ENCODE measurements at places on chromosomes 2 and 18. TPM values are rescaled to one million over a fixed set of nuclear protein-coding genes. Genes with fewer than 3 reads are reported as not detected.

GRCh38 chr2:211976076-211976475, 562.5 kb downstream of the ERBB4 start:
- H3K27me3 ChIP-seq, result no peaks in the 10 kb centered on the region
- no peaks in the 10 kb centered on the region for H3K4me1 ChIP-seq
- H3K36me3 ChIP-seq, result no peaks in the 10 kb centered on the region
- H3K4me3 ChIP-seq, result no peak overlapping the region
- no peak overlapping the region for H3K27ac ChIP-seq

- H3K4me1 ChIP-seq, result peaks cover 6% of the 10 kb centered on the region
- no peaks in the 10 kb centered on the region for H3K27me3 ChIP-seq
- H3K36me3 ChIP-seq, result no peaks in the 10 kb centered on the region
Observed at GRCh38 chr2:105915005-105915558, 170.4 kb downstream of the NCK2 start.

DNA sequence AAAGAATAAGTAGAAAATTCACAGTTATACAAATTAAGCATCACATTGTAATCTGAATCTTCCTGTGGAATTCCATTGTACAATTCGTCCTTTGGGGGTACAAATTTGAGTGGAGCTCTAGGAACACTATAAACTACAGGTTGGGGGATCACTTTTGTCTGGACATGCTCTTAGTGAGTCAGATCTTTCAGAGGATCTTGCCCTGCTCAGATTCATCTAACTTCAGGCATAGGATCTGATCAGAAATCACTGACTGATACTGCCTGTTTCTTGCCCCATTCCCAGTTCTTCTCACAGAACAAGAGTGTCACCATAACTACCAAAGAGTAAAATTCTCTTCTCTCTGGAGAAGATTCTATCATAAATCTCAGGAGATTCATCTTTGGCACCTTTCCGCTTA, 10.7 kb upstream of the VSNL1 start:
- H3K4me3 ChIP-seq, result no peak overlapping the region
- DNase-seq, result no peak
- no peaks in the 10 kb centered on the region for H3K27me3 ChIP-seq
- H3K36me3 ChIP-seq, result no peaks in the 10 kb centered on the region
- no peaks in the 10 kb centered on the region for H3K4me1 ChIP-seq

- DNase-seq, result no peak
- no peaks in the 10 kb centered on the region for H3K27me3 ChIP-seq
- H3K4me3 ChIP-seq, result no peak overlapping the region
- H3K27ac ChIP-seq, result no peak overlapping the region
Observed at GRCh38 chr2:113148606-113149552, 21.5 kb downstream of the IL1RN start.

DNA sequence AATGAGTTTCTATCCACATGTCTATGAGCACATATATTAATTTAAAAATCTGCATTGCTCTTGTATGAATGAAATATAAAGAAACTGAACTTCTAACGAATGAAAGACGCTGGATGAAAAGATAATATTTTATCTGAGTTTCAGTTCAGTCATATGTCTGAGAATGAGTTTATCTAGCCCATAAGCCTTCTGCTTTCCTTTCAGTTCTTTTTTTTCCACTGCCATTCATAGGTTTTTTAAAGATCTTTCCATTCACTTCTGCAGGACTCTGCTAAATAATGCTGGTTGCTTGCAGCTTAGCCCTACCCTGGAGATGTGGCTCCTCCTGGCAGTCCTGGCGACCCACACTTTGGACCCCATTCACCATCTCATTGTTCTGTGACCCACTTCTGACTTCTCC, 109.0 kb downstream of the BCL2 start:
- no peaks in the 10 kb centered on the region for H3K36me3 ChIP-seq
- H3K27me3 ChIP-seq, result no peaks in the 10 kb centered on the region
- no peak overlapping the region for H3K4me3 ChIP-seq
- no peaks in the 10 kb centered on the region for H3K4me1 ChIP-seq

RAMP1 gene
- 85.4 TPM for total RNA-seq

UGT1A10 gene
- total RNA-seq, result 0.99 TPM

EFEMP1 gene
- total RNA-seq, result 129 TPM

TMEM169 gene
- total RNA-seq, result not detected

GRCh38 chr18:45745817-45746461, 22.0 kb downstream of the SLC14A1 start:
- no peak for DNase-seq
- no peak overlapping the region for H3K4me3 ChIP-seq
- no peaks in the 10 kb centered on the region for H3K36me3 ChIP-seq
- H3K4me1 ChIP-seq, result peaks cover 20% of the 10 kb centered on the region

- H3K27ac ChIP-seq, result no peak overlapping the region
- no peaks in the 10 kb centered on the region for H3K36me3 ChIP-seq
- DNase-seq, result peak; percentile 14
Observed at GRCh38 chr2:134325696-134326095, 71.8 kb downstream of the MGAT5 start.

GRCh38 chr18:62614494-62614893, 91.7 kb downstream of the ZCCHC2 start:
- no peaks in the 10 kb centered on the region for H3K27me3 ChIP-seq
- H3K4me3 ChIP-seq, result no peak overlapping the region
- no peak for DNase-seq
- H3K27ac ChIP-seq, result no peak overlapping the region
- H3K36me3 ChIP-seq, result no peaks in the 10 kb centered on the region

- no peak overlapping the region for H3K27ac ChIP-seq
- no peaks in the 10 kb centered on the region for H3K36me3 ChIP-seq
- no peak for DNase-seq
- peaks cover 27% of the 10 kb centered on the region for H3K4me1 ChIP-seq
- H3K4me3 ChIP-seq, result no peak overlapping the region
- no peaks in the 10 kb centered on the region for H3K27me3 ChIP-seq
Observed at GRCh38 chr2:26614216-26615138, 26.7 kb downstream of the CIB4 start.

- H3K4me1 ChIP-seq, result no peaks in the 10 kb centered on the region
- no peaks in the 10 kb centered on the region for H3K27me3 ChIP-seq
- H3K36me3 ChIP-seq, result no peaks in the 10 kb centered on the region
Observed at GRCh38 chr2:168450171-168450570, 5.9 kb upstream of the CERS6 start.

DNA sequence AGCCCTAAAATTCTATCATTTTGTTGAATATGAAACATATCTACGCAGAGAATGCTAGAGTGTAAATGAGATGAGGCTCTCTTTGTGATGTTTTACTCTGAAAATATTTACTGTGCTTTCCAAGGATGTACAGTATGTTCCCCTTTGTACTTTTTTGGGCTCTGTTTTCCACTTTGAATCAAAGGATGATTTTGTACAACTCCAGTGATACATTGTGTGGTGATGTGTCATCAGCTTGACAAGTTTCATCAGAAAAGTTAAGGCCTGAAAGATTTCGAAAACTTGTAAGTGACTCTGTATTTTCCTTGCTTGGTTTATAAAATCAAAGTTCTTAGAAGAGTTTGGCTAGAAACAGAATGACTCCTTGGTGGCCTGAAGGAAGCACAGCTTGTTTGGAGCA, 206.3 kb downstream of the LTBP1 start:
- no peaks in the 10 kb centered on the region for H3K4me1 ChIP-seq
- H3K27ac ChIP-seq, result no peak overlapping the region
- no peaks in the 10 kb centered on the region for H3K36me3 ChIP-seq
- H3K4me3 ChIP-seq, result no peak overlapping the region
- no peaks in the 10 kb centered on the region for H3K27me3 ChIP-seq

- no peaks in the 10 kb centered on the region for H3K27me3 ChIP-seq
- H3K27ac ChIP-seq, result no peak overlapping the region
- no peaks in the 10 kb centered on the region for H3K4me1 ChIP-seq
- DNase-seq, result no peak
- no peaks in the 10 kb centered on the region for H3K36me3 ChIP-seq
Observed at GRCh38 chr2:187446711-187447110, 1.3 kb downstream of the CALCRL start.

DNA sequence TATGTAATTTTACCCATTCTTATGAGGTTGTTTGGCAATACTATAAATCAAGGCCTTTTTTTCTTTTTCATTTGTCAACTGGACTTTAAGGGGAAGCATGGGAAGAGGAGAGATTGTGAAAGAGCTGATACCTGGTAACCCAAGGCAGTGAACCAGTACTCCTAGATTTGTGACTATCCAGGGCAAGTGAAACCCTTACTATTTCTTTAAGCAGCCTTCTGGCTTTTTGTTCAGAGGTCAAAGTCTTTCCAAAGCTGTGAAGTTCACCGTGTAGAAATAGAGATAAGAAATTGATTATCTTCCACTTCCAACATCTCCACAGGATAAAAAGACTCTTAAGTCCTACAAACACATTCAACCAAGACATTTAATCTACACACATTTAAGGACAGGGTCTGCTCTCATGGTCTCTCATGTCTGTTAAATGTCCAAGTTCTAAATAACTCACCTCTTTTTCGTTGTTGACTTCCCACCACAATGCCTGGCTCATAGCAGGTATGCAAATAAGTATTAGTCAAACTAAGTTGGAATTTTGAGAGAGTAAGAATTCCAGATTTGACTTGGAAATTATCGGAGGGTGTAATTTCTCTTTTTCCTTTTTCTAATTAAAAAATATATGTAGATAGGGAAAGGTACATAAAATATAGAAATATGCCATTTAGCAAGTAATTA, 485.8 kb downstream of the STK39 start:
- peak overlapping the region; percentile 32 for H3K27ac ChIP-seq
- no peak for DNase-seq
- H3K4me1 ChIP-seq, result peaks cover 23% of the 10 kb centered on the region
- H3K27me3 ChIP-seq, result no peaks in the 10 kb centered on the region
- no peak overlapping the region for H3K4me3 ChIP-seq

- no peaks in the 10 kb centered on the region for H3K27me3 ChIP-seq
- H3K27ac ChIP-seq, result no peak overlapping the region
- H3K36me3 ChIP-seq, result no peaks in the 10 kb centered on the region
- H3K4me1 ChIP-seq, result no peaks in the 10 kb centered on the region
Observed at GRCh38 chr2:180046776-180047175, 39.7 kb upstream of the CWC22 start.

APOB gene
- total RNA-seq, result 0.78 TPM

DNA sequence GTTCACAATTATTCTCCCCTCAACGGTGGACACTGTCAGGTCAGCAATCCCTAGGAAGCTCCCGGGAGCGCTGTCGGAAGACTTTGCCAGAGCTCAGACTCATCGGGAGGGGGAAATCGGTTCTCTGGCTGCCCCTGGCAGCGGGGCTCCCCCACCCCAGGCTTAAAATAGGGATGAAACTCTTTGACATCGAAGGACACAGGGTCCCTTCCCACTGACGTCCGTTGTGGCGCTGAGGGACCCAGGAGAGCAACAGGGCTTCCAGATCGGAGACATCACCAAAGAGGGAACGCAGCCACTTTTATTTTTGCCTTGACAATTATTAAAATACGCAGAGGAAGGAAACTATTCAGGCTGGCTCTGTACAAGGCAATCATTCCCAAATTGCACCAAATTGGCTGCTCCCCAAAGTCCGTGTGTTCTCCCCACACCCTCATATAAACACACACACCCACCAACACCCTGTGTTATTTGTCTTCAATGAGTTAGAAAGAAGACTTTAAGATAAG, 249.0 kb downstream of the CDH20 start:
- H3K36me3 ChIP-seq, result no peaks in the 10 kb centered on the region
- no peak overlapping the region for H3K4me3 ChIP-seq
- DNase-seq, result peak; percentile 4

DNA sequence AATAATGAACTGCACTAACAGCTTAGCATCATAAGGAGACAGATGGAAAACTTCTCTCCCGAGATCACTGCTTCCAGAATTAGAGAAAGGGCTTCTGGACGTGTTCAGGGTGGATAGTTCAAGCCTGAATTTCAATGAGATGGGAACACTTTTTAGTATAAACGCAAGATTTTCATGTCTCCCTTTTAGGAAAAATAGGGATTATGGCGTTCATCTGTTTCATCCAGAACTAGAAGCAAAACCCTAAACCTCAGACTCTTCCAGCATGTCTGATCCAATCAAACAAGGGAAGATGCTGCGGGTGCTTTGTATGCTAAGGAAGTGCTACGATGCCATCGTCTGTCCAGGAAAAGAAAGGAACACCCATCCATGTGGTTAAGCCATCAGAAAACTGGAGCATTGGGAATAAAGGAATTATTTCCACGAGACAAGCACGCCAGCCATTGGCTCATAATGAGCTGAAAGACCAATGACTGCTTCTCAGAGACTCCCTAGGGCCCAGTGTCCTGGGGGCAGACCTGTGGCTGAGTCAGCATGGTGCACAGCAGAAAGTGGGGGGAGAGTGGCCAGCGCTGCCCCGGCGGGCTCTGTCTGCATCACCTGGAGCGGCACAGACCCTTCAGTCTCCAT, 65.9 kb upstream of the AFF3 start:
- no peaks in the 10 kb centered on the region for H3K36me3 ChIP-seq
- no peak overlapping the region for H3K27ac ChIP-seq
- H3K4me1 ChIP-seq, result peaks cover under 1% of the 10 kb centered on the region
- no peak for DNase-seq
- no peaks in the 10 kb centered on the region for H3K27me3 ChIP-seq

ALMS1 gene
- total RNA-seq, result 44.5 TPM

- H3K4me3 ChIP-seq, result no peak overlapping the region
- H3K27ac ChIP-seq, result no peak overlapping the region
- DNase-seq, result no peak
- no peaks in the 10 kb centered on the region for H3K36me3 ChIP-seq
Observed at GRCh38 chr18:23450022-23450421, 3.1 kb upstream of the RIOK3 start.

TWIST2 gene
- 40.5 TPM for total RNA-seq

VWC2L gene
- not detected for total RNA-seq

SLC25A12 gene
- total RNA-seq, result 4.9 TPM

ALPP gene
- total RNA-seq, result not detected

GRCh38 chr18:74532511-74533025, 1.7 kb upstream of the CNDP1 start:
- no peaks in the 10 kb centered on the region for H3K36me3 ChIP-seq
- no peak for DNase-seq
- no peak overlapping the region for H3K27ac ChIP-seq

- no peaks in the 10 kb centered on the region for H3K36me3 ChIP-seq
- no peaks in the 10 kb centered on the region for H3K27me3 ChIP-seq
- no peak overlapping the region for H3K4me3 ChIP-seq
- H3K4me1 ChIP-seq, result no peaks in the 10 kb centered on the region
- no peak for DNase-seq
Observed at GRCh38 chr18:69980982-69981804, 33.5 kb upstream of the CD226 start.

ITPRIPL1 gene
- total RNA-seq, result 0.33 TPM

- H3K4me3 ChIP-seq, result no peak overlapping the region
- H3K4me1 ChIP-seq, result no peaks in the 10 kb centered on the region
- no peak for DNase-seq
Observed at GRCh38 chr2:194826241-194826640, 830.8 kb upstream of the SLC39A10 start.
